Parietal lobe (tissue), 2 donors: ENCODE measurements at places on chromosomes 1 and 21. TPM values are rescaled to one million over a fixed set of nuclear protein-coding genes. Genes with fewer than 3 reads are reported as not detected.

LCE1A gene
- not detected for total RNA-seq

CYP4Z1 gene
- total RNA-seq, result 0.63 TPM

RAB7B gene
- 0.31 TPM for total RNA-seq

S100B gene
- 9.4 TPM for total RNA-seq

AGO3 gene
- total RNA-seq, result 61.7 TPM

CROCC gene
- 37.9 TPM for total RNA-seq

TMPRSS15 gene
- not detected for total RNA-seq

NCF2 gene
- total RNA-seq, result 0.94 TPM

SERPINC1 gene
- total RNA-seq, result not detected

OR2T11 gene
- total RNA-seq, result not detected

NPR1 gene
- total RNA-seq, result under 0.01 TPM

HES4 gene
- 24.7 TPM for total RNA-seq

NHLH2 gene
- 1.9 TPM for total RNA-seq

PTP4A2 gene
- total RNA-seq, result 231 TPM

FAM78B gene
- 16.3 TPM for total RNA-seq

OBSCN gene
- 124 TPM for total RNA-seq

LCE1B gene
- total RNA-seq, result not detected

PLA2G2F gene
- total RNA-seq, result not detected

CD247 gene
- total RNA-seq, result 3.1 TPM

MRPL24 gene
- total RNA-seq, result 9.7 TPM

SMIM1 gene
- 2.5 TPM for total RNA-seq

SMCP gene
- total RNA-seq, result not detected

DRAXIN gene
- 103 TPM for total RNA-seq

LINGO4 gene
- total RNA-seq, result not detected

ISG15 gene
- 7.2 TPM for total RNA-seq

PDPN gene
- total RNA-seq, result 7.8 TPM

FBXO2 gene
- 1.9 TPM for total RNA-seq

AMPD1 gene
- total RNA-seq, result not detected

OR6K3 gene
- total RNA-seq, result not detected

TDRKH gene
- 28.2 TPM for total RNA-seq

HPDL gene
- total RNA-seq, result 1.3 TPM

EFNA1 gene
- 5.6 TPM for total RNA-seq

C4BPA gene
- not detected for total RNA-seq

CFAP107 gene
- not detected for total RNA-seq

ADAM30 gene
- not detected for total RNA-seq

POU3F1 gene
- total RNA-seq, result 5.9 TPM

HPCAL4 gene
- 47.9 TPM for total RNA-seq

HSD3B2 gene
- total RNA-seq, result not detected

USH2A gene
- 0.31 TPM for total RNA-seq

FCRL2 gene
- not detected for total RNA-seq

AMY2A gene
- total RNA-seq, result not detected

FNDC10 gene
- 2.2 TPM for total RNA-seq

PLD5 gene
- total RNA-seq, result 4.4 TPM

TTC34 gene
- total RNA-seq, result 0.63 TPM

THAP3 gene
- 29.7 TPM for total RNA-seq

OR10T2 gene
- total RNA-seq, result not detected

NSUN4 gene
- total RNA-seq, result 18.2 TPM

FGR gene
- total RNA-seq, result 0.31 TPM

RNU1-3 gene
- total RNA-seq, result under 0.01 TPM

TMCC2 gene
- total RNA-seq, result 46.3 TPM

PLA2G5 gene
- not detected for total RNA-seq

PFKFB2 gene
- total RNA-seq, result 11.6 TPM

QSOX1 gene
- 21.6 TPM for total RNA-seq

S100A10 gene
- 1.6 TPM for total RNA-seq

UTS2 gene
- not detected for total RNA-seq

CD1D gene
- 0.94 TPM for total RNA-seq

SPRR1A gene
- total RNA-seq, result not detected

CD1B gene
- total RNA-seq, result not detected

TCP10L gene
- 3.4 TPM for total RNA-seq
